ENCODE measurements at places on chromosomes 5 and 9.

DNA sequence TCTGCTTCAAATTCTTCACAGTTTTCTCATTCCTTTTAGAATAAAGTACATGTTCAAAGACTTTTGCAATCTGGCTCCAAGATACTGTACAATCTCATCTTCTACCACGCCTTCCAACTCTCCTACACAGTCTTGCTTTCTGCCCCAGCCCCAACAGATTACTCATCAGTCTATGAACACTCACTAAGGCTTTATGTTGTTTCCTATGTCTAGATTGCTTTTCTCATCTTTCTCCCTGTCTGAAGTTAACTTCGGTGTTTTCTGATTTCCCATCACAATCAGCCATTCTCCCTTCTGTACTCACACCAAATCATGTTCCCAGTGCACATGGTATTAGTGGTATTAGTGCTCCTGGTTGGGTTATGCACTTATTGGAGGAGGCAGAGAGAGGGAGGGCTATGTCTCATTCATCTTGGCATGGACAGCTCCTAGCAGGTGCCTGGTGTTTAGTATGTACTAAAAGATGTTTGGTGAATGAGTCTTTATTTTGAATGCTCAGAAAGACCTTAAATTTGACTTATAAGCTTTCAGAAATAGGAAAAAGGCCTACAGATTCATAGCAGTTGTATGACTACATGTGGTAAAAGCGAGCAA lies 44.0 kb upstream of the ZNF608 start:
- DNase-seq: no peak

GRCh38 chr9:69446496-69446895 lies 121.5 kb downstream of the ENTREP1 start:
- DNase-seq: no peak

DNA sequence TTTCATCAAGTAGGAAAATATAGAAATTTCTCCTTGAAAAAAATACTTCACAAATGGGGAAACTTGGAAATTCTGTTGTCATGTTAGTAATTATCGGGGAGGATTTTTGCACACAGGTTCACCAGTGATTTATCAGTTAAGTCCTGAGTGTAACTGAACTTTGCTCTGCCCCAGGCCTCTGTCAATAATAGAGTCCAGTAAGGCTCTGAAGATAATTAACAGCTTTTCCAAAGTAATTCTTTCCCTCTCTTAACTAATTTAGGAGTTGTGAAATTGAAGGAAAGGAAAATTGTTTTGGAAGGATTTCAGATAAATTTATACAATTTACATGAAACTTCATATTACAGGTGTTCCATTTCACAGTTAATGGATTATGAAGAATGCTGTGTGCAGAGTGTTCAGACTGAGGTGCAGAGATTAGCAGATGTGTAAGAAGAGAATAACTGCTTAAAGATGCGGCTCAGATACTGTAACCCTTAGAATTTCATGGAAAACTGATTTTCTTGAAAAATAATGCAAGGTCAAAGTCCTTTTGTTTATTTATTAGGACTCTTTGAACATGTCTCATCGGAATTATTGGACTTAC lies 2.9 kb upstream of the AGXT2 start:
- DNase-seq: no peak

GRCh38 chr9:83065233-83065632 lies 2.3 kb upstream of the RASEF start:
- DNase-seq: no peak

GRCh38 chr9:26947736-26948135 lies 694 bp upstream of the PLAA start:
- DNase-seq: no peak

DNA sequence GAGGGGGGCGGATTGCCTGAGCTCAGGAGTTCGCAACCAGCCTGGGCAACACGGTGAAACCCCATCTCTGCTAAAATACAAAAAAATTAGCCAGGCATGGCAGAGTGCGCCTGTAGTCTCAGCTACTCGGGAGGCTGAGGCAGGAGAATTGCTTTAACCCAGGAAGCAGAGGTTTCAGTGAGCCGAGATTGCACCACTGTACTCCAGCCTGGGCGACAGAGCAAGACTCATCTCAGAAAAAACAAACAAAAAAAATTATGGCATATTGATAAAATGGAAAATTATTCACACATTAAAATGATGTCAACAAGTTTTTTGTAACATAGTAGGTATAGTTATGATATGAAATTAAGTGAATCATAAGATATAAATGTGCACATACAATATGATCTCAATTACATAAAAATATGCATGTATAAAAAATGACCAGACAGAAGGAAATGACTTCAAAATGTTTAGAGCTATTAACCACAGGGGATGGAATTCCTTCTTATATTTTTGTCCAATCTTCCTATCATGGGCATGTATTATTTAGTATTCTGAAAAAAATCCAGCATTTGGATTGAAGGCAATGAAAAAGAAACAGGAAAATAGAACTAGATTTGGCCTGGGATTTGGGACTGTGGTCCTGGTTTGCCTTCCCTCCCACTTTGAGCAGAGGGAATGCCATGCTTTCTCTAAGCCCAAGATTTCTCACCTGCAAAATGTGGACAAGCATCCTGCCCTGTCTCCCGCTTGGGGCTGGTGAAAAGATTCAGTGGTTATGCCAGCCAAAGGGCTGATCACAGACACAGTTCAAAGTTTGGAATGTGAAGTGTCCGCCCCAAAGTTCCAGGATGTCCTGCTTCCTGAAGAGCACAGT lies 19.5 kb downstream of the SPAAR start:
- no peak for DNase-seq

GRCh38 chr5:68709239-68709638 lies 384.6 kb upstream of the SLC30A5 start:
- no peak for DNase-seq

DNA sequence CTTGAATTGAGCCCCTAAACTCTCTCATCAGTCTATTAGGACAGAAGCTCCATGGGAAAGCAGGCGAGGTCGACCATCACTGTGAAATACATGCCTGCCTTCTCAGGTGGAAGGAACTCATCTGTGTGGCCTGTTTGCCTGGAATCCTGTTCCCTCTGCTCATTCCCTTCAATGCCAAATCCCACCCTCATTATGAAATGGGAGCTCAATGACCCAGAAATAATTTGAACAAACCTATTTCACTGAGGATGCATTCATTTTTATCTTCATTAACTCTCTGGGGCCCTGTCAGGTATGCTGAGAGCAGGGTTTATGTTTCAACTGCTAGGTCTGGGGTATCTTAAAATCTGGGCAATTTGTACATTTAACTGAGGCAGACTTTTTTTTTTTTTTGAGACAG lies 142.2 kb downstream of the MED27 start:
- DNase-seq: no peak

DNA sequence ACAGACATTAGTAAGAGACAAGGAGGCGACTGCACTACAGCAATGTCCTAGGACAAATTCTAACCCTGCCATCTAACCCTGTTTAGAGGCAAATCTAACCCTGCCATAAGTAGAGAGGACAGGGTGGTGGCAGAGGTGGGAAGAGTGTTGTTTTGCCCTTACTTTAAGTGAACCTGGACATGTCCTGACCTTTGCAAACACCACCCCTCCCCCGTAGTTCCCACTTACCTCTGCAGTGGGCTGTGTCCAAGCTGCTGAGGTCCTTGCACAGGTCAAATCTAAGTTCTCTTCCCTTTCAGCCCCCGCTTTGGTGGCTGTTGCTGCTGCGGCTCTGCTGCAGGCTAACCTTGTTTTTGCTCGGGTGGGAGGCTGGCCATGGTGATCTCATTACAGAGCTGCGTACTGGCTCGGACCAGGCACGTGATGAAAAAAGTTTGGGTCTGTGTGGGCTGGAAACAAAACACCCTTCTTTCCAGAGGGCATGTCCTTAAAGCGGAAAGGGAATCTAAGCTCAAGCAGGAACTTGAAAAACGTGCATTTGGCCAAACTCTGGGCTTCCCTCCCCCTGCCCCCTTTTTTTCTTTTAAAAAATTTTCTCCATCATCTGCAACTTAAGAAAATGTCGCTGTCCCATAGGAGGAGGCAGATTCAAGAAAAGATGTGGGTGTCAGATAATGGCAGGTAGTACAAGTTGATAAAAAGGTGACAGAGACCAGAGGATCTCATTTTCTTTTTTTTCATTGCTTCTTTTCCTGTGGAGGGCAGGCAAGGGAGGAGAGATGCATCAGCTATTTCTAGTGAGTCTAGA lies at the start of gene FAXDC2:
FAXDC2 (minus strand) TSS at position 349 of the 808 bp plus-strand sequence. CDS start 12,425 bp downstream, outside the sequence.
- DNase-seq: no peak
